ENCODE measurements at places on chromosomes 3 and 15.

DNA sequence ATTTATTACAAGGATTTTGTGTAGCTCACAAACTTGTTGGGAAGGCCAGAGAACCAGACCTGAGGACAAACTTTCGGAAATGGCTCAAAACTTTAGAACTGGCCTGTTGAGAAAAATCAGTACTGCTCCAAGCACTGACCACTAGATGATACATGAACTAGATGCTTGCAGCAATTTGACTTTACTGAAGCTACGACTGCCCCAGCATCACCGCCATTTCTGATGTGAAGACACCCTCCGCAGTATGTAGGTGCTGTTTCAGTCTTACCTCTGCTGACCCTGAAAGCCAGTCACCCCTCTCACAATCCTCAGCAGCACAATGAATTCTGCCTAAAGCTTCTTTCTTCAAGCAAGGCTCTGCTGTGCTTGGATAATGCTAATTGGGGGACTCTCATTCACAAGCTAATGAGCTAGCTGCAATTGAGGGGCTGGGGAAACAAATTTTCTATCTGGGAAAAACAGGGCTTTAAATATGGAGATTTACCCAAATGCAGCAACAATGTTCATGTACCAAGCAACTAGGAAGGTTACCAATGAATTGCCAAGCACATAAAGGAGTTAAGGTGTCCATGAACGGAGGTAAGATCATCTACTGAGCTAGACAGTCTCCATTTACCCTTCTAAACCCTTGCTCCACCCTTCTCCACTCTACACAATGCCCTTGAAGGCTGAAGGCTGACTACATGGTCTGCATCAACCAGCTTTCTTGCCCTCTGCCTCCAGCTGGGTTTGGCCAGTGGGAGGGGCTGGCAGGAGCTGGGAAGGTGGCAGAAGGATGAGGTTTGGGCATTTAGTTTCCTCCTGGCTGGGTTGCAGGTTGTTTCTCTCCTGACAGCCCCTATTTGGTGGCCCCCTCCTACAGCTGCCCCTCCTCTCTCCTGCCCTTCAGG, 53.2 kb upstream of the FSTL1 start:
- DNase-seq = no peak

DNA sequence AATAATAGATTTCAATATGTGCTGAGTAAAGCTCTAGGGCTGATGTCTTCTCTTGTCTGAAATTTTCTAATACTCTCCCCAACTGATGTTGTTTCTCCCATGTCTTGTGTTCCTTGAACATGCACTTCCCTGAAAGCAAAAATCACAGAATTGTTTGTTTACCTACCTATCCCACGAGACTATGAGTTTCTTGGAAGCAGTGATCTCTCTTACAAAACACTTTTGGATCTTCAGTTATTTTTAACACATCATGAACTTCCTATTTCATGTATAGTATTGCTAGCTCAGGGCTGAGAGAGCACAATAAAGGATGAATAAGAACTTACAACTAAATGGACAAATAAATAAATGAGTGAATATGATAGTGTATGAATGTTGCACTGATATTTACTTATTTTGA, 365.0 kb downstream of the ROBO2 start:
- no peak for DNase-seq

GRCh38 chr3:15646851-15647511, 45.4 kb downstream of the BTD start:
- DNase-seq = no peak

- DNase-seq = no peak
Observed at GRCh38 chr15:33503681-33504080, 192.9 kb downstream of the RYR3 start.

GRCh38 chr15:42707068-42707467, 29.9 kb downstream of the CDAN1 start:
- DNase-seq = no peak

DNA sequence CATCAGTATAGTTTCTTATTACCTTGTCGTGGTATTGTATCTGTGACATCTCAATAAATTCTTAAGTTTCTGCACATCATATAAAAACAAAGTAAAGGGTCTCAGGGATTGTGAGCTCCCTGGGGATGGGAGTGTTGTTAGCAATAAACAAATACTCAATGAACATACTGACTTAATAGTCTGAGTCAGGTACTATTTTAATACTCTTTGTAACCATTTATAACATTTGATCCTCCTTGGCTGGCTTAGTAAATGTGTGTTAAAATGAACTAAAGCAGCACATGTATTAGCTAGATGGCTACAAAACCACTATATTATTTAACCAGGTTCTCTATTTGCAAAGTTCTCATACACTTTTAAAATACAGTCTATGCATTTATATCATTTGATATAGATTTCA, 1.8 kb downstream of the ICE2 start:
- no peak for DNase-seq

DNA sequence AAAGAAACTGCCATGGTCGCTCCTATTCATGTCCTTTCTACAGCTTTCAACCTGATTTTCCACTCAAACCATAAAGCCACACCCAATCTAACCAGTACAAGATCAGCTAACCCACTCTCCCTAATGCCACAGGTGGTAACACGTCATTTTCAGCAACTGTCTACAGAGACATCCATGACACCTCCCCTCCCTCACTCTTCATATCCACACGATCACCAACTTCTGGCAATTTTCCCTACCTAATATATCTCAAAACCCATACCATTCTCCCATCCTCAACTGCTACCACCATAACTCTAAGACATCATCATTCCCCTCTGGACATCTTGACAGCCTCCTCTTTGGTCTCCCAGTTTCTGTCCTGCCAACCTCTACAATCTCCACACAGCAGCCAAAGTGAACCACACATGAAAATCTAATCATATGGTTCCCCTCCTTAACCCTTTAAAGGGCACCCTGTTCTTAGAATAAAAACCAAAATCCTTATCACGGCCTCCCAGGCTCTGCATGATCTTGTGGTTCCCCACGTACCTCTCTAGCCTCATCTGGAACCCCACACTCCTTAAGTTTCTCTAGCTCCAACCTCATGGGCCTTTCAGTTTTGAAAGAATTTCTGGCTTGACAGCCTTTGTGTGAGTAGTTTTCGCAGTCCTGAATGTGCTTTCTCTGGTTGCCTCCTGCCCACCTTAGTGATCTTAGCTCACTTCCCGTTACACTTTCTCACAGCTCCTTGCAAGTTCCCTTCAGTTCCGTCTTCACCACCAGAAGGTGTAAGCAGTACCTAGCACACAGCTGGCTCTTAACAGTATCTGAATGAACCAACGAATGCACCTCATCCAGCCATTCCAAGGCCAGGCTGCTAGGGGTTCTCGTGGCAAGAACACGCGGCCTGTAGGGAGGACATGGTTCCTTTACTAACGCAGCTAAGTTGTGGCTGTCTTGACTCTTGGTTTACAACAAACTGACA, 33.4 kb downstream of the SPINK8 start:
- no peak for DNase-seq

Data from posterior cingulate gyrus (tissue), 11 donors.